Activated CD8-positive, alpha-beta T cell treated with anti-CD3 and anti-CD28 coated beads, Interleukin-2, amount 10 ng/mL, durations not matched to agents 7 days and 5 days (primary cell): ENCODE measurements at places on chromosomes 12 and 14. TPM values are rescaled to one million over a fixed set of nuclear protein-coding genes. Genes with fewer than 3 reads are reported as not detected.

DNA sequence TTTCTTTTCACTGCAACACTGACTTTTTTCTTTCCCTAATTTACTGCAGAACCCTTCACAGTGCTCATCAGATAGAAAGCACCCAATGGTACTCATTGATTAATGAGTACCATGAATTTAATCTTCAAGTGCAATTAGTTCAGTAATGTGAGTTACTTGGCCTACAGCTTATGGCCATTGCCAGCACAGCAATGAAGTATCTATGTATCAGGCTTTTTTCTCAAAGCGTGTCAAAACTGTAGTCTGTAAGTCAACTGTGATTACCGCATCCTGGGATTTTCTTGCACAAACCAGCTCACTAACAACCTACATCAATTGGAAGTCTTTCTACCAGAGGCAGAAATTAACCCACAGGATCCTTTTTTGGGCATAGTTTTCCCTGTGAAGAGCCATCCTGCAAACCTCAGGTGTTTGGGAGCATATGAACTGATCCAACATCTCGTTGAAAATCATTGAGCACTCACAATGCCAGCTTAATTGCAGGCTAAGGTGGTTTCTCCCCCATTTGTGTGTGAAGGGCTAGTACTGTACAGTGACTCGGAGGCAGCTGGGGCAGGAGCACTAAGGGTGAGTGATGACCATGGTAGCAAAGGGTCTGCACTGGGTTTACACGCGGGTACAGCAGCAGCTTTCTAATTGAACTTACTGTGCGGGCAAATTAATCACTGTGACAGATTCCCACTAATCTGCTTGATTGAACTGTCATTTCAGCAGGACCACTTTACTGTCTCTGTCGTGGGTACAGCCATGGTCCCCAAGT, 619.3 kb downstream of the SNAPC1 start:
- no peak overlapping the region for H3K27ac ChIP-seq
- H3K4me1 ChIP-seq, result no peaks in the 10 kb centered on the region
- H3K27me3 ChIP-seq, result no peaks in the 10 kb centered on the region

GRCh38 chr12:59079472-59079871, 159.2 kb upstream of the LRIG3 start:
- no peak for DNase-seq
- H3K36me3 ChIP-seq, result no peaks in the 10 kb centered on the region
- H3K27me3 ChIP-seq, result no peaks in the 10 kb centered on the region
- no peak overlapping the region for H3K4me3 ChIP-seq
- no peak overlapping the region for H3K27ac ChIP-seq

- peaks cover 23% of the 10 kb centered on the region for H3K36me3 ChIP-seq
- H3K27me3 ChIP-seq, result peaks cover 3% of the 10 kb centered on the region
- H3K4me3 ChIP-seq, result peak overlapping the region; percentile 87
- H3K27ac ChIP-seq, result peak overlapping the region; percentile 87
- H3K4me1 ChIP-seq, result peaks cover 34% of the 10 kb centered on the region
Observed at GRCh38 chr14:54396183-54396492, 669 bp upstream of the CDKN3 start.

DNA sequence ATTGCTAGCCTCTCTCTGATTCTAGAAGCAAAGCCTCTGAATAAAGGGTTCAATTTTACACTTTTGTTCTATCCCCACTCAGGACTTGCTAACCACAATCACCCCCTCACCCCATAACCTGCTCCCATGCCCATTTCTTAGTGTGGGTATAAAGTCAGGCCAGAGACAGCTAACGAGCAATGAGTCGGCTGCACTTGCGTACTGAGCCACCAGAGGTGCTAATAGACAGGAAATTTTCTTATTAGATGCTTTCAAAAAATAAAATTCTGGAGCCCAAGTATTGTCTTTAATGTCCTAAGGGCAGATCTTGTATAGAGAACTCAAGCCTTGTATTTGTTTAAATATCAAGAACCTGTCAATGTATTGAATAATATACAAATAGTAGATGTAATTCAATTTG, 256.9 kb downstream of the SYT1 start:
- H3K4me1 ChIP-seq, result no peaks in the 10 kb centered on the region
- H3K36me3 ChIP-seq, result no peaks in the 10 kb centered on the region
- H3K4me3 ChIP-seq, result no peak overlapping the region

RNASE1 gene
- total RNA-seq, result not detected
